ENCODE measurements at places on chromosomes 3 and 15. TPM values are rescaled to one million over a fixed set of nuclear protein-coding genes. Genes with fewer than 3 reads are reported as not detected.

DNA sequence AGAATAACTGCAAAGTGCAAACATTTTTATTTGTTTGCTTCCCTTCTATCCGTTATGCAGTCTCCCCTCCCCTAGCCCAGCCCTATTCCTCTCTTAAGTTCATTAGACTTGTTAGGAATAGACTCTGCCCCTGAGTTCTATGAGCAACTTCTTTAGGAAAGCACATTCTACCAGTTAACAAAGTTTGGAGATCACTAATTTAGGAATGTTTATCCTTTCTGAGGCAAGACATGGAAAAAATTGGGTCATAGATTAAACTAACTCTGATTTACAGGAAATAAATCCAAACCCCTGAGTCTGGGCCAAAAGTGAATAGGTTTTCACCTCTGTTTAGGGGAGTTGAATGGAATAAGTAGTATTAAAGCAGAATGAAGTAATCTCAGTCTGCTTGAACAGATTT, 34.4 kb downstream of the C3orf80 start:
- peaks cover 8% of the 10 kb centered on the region for H3K36me3 ChIP-seq
- H3K27ac ChIP-seq, result no peak overlapping the region
- H3K27me3 ChIP-seq, result no peaks in the 10 kb centered on the region

COPS2 gene
- 68.4 TPM for total RNA-seq

DNA sequence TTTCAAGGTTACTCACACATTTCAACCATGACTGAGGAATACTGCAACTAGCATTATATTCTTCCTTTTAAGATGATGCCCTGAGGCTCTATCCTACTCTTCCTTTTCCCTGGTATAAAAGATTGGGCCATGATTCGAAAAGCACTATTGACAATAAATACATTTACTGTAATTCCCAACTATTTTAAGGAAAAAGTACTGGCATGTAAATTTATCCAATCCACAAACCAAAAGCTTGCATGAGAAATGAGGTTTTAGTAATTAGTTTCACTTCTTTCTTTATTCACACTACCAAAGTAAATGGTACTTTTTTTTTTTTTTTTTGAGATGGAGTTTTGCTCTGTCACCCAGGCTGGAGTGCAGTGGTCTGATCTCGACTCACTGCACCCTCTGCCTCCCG, 310.2 kb downstream of the LRRC3B start:
- no peak overlapping the region for H3K4me3 ChIP-seq
- no peaks in the 10 kb centered on the region for H3K4me1 ChIP-seq
- peaks cover 8% of the 10 kb centered on the region for H3K27me3 ChIP-seq
- no peak for DNase-seq
- no peak overlapping the region for H3K27ac ChIP-seq

DNA sequence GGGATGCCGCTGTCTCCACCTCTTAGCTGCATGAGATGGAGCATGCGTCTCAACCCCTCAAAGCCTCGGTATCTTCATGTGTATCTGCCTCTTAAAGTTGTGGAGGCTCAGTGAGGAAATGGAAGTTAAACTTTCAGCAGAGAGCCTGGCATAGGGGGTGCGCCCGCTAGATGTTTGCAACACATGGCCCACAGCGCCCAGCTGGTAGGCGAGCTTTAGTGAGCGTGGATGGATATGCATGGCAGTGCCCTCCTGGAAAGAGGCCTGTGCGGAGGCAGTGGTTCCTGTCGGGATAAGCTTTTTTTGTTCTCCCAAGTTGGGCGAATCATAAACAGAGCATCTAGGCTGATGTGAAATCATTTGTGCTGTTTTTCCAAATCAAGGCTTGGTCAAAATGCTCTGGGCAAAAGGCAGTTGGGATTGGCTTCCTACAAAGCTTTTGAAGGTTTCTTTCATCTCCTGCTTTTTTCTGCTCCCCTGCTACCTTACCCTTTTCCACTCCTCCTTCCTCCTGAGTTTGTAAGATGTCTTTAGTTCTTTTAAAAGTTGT, 272.4 kb upstream of the TPM1 start:
- H3K4me3 ChIP-seq, result no peak overlapping the region
- DNase-seq, result no peak
- peaks cover 5% of the 10 kb centered on the region for H3K4me1 ChIP-seq
- no peak overlapping the region for H3K27ac ChIP-seq
